ENCODE measurements at places on chromosomes 12 and 14.

- no peak for DNase-seq
These were observed 11.9 kb upstream of the ATP5F1B start for GRCh38 chr12:56657416-56658379.

- no peak for DNase-seq
These were observed 10.9 kb upstream of the RIN3 start for GRCh38 chr14:92502541-92503286.

GRCh38 chr12:5520831-5521230 is 88.9 kb downstream of the NTF3 start:
- no peak for DNase-seq

GRCh38 chr12:69686731-69687130 is 12.4 kb downstream of the BEST3 start:
- DNase-seq, result no peak

- no peak for DNase-seq
These were observed 63.9 kb downstream of the FZD10 start for GRCh38 chr12:130226126-130226525.

DNA sequence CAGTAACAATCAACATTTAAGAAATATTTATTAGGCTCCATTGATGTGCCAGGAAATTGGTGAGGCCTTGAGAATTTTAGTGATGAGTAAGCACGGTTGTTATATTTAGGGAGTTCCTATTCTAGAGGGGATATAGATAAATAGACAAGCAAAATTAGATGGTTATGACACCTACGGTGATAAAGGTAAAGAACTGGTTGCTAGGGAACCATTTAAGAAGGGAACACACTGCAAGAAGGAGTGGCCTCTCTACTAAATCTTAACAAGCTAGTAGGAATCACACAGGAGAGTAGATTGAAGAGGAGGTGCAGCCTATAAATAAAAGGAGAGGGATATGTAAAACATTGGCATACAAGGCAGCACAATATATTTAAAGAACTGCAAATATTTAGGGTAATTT is 155.2 kb downstream of the LRIG3 start:
- DNase-seq, result no peak

GRCh38 chr12:16330560-16330959 is 16.9 kb upstream of the MGST1 start:
- DNase-seq, result peak; percentile 93

GRCh38 chr12:14422516-14423230 is 57.2 kb downstream of the ATF7IP start:
- DNase-seq, result no peak

GRCh38 chr14:45258805-45259204 is 5.8 kb upstream of the MIS18BP1 start:
- no peak for DNase-seq
